ENCODE measurements at places on chromosomes 7 and 10.

- DNase-seq, result no peak
Measured at GRCh38 chr7:115724400-115725056, 306.0 kb downstream of the TFEC start.

- DNase-seq, result no peak
Measured at GRCh38 chr10:37680243-37680683, 177.1 kb downstream of the ZNF248 start.

DNA sequence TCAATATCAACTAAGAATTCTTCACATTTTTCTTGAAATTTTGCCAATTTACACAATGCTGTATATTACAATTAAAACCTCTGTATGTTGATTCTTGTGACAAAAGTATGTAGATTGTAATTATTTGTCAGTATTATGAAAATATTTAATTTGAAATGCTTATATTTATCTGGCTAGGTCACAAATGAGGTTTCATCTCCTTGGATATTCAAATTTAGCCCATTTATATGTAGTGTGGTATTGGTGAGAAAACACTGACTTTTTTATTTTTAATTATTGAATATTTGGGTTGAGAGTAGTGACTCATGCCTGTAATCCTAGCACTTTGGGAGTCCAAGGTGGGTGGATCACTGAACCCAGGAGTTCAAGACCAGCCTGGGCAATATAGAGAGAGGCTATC, 2.9 kb upstream of the RARRES2 start:
- DNase-seq, result no peak

DNA sequence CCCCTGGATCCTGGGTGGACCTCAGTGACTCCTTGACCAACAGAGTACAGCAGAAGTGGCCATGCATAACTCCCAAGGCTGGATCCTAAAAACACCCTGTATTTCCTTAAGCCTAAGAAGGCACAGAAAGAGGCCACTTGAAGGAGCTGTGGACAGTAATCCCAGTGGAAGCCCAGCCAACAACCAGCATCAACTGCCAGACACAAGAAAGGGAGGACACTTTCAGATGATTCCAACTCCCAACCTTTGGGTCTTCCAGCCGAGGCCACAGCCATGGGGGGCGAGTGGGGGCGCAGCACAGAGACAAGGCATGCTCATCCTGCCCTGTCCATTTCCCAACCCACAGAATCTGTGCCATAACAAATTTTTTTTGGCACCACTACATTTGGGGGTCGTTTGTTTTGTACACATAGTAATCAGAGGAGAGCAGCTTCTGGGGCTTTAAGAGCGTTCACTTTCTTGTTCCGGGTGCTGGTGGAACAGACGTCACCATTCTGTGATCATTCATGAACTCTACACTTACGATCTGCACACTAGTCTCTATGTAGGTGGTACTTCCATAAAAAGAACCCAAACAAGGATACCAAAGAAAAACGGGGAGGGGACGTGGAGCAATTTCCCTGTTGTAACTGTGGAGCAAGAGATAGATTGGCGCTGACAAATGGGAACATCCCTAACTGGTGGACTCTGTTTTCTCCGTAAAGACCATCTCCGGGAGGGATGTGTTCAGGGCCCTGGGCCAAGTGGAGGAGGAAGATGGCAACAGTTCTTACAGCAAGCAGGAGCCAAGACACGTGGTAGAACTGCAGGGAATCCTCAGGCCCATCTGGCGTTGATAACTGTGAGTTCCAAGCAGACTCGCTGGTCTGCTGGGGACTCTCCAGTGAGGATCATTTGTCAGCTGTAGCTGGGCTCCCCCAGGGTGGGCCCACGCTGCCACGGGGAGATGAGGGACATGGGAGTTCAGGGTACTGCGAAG, 6.0 kb upstream of the SLC29A3 start:
- DNase-seq, result no peak
